ENCODE measurements at places on chromosomes 12 and 14. TPM values are rescaled to one million over a fixed set of nuclear protein-coding genes. Genes with fewer than 3 reads are reported as not detected.

Gene OR4E2
- total RNA-seq: not detected

Gene DCN
- total RNA-seq: 5.6 TPM

Gene GPR132
- not detected for total RNA-seq

Gene CMKLR1
- total RNA-seq: 1.5 TPM
